ENCODE measurements at places on chromosomes 3 and 15.
A peak's percentile ranks its signal among the peaks of the same experiment; 100 is the strongest.

DNA sequence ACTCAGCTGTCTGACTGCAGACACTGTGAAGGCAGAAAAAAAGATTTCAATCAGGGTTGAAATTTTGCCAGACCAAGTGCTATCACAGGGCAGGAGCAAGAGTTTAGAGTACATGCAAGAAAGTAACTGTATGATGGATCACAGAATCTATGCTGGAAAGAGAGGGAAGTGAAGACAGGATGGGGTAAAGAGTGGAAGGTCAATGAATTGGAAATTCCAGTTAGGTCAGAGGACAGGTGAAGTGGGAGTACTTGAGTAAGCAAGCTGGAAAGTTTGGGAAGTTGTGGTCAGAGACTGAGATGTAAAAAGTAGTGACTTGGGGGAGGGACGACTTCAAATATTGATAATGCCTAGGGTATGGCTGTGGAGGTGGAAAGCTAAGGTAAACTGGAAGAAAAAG is 7.2 kb downstream of the SPG11 start:
- DNase-seq, result no peak

DNA sequence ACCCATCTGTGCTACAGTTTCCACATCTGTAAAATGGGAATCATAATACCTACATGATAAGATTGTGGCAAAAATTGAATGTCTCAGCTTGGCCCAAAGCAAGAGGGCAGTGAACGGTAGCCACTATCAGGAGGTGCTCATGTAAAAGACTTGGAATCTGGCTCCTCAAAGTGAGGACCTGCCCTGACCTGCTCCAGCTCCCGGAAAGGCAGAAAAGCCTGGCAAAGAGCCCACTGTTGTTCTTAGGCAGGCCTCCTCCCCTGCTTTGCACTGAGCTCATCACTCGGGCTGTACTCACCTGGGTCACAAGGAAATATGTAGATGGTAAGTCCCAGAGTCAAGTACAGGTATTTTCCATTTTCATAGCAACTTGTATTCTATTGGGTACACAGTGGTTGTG is 250.7 kb upstream of the TBL1XR1 start:
- DNase-seq, result no peak

- DNase-seq, result no peak
These were observed 140.9 kb downstream of the PLCL2 start for GRCh38 chr3:17025594-17026139.

- DNase-seq, result peak; percentile 49
These were observed 10.5 kb upstream of the EIF4A2 start for GRCh38 chr3:186772701-186773417.

- no peak for DNase-seq
These were observed 1.4 kb downstream of the WDR76 start for GRCh38 chr15:43828061-43828657.

- DNase-seq, result no peak
These were observed 33.6 kb downstream of the PLSCR4 start for GRCh38 chr3:146217324-146217723.

DNA sequence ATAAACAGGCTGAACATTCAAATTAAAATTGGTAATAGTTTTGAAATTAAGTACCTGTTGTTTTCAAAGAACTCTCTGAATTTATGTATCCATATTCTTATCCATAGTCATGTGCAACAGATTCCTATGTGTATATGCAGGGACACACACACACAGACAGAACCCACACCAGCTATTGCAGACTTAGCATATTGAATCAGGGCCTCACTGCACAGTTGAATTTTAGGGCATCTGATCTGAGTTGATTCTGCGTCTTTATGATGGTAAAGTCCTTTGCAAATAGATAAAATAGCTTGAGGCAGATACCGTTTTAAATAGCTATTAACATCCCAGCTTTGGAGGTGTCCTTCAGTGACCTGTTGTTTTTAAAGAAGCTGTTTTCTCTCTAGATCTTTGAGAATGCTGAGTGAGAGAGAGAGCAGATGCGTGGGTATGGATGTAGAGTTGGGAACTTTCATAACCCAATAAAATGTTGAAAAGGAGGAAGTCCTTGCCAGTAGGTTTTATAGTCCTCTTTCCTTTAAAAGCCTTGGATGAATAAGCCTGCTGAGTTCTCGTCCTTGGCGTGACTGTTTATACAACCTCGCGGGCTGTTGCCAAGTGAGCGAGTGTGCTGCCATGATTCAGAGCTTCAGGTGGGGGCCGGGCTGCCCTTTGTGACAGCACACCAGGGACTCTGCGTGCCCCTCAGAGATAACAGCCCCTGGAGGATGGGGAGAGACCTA is 18.3 kb downstream of the MYZAP start:
- no peak for DNase-seq

GRCh38 chr3:171729452-171730334 is 80.6 kb downstream of the PLD1 start:
- no peak for DNase-seq

DNA sequence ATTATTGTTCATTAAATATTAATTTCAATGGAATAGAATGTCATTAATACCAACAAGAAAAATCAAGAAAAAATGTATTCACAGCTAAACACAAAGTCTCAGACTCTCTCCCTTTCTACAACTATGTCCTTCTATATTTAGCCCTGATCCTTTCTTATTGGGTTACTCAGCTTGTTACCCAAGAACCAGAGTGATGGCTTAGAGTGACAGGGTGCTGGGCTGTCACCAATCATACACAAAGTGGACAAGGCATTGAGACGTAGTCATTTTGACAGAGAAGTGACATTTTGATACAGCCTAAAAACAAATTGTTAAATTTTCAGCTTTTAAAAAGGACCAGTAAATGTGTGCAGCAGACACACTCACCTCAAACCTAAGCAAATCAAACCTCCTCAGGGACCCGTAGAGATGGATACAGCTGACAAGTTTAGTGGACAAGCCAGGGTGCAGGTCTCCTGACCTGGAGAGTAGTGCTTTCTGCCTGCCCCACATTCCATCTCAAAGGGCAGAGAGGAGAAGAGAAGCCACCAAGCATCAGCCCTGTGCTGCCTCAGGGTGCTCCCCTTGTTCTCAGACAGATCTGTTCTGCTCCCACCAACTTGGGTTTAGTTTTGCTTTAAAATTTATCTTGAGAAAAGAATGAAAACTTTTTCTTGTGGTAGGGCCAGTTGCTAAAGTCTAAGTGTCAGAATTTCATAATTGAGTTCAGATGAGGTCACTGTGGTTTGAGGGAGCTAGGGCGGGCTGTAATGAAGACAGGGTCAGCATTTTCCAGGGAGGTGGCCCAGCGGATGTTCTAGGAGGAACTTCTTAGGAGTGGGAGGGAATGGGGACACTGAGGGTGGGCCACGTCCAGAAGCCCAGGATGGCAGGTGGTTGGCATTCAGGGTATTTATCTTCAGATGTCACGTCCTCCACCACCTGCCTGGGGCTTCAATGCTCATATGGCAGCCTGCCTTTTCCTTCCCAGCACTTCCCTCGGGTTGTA is 136.5 kb upstream of the TBL1XR1 start:
- no peak for DNase-seq

DNA sequence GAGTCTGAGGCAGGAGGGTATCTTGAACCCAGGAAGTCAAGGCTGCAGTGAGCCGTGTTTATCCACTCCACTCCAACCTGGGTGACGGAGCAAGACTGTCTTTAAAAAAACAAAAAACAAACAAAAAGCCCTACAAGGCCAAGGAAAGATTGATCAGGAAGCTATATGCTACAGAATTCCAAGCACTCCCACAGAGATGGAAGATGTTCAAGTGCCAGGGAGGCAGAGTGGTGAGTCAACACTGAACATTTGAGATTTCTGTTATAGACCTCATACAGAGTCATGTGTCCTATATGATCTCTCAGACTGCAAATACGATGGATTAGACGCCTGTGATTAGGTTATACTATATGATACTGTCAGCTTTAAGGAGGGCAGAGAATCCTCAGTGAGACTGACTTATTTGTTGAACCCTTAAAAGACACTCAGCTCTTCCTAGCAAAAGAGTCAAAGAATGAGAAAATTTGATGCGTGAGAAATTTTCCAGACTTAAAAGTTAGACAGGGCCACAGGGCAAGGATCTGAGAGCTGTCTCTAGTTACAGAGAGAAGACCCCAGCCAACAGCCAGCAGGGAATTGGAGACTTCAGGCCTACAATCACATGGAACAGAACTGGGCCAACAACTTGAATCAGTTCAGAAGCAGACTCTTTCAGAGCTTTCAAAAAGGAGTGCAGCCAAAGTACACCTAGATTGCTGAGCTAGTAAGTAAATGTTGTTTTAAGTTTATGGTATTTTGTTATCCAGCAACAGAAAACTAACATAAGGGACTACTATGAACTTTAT is 107.6 kb downstream of the PIK3CB start:
- DNase-seq, result no peak

- peak; percentile 78 for DNase-seq
These were observed 7.2 kb downstream of the TMOD2 start for GRCh38 chr15:51758645-51759044.

DNA sequence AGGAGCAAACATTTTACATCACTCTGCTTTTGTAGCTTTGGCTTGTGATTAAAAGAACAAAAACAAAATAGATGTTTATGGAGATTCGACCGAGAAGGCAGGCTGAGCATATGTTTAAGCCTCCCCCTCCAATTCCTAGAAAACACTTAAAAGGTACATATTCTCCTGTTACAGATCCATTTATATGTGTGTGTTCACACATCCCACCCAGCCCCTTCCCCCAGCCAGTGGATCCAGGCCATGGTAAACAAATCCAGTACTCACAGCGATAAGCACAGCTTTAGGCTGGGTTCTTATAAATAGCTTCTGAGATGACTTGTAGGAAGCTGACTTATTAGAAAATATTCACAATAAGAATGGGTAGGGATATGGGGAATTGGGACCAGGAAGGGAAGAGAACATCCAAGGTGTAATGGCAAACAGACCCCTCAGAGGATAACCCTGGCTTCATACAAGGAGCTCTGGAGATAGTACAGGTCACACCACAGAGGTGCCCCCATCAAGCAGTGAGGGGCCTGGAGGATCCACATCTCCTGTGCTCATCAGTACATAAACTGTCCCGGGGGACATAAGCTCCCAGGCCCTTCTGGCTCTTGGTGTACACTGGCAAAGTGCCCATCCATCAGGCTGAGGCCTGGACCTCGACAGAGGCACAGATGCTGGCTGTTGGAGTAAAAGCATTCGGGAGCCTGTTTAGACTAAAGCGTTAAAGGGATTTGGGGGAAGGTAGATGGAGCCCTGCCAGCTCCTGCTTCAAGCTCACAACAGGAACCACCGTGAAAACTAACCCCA is 70.0 kb upstream of the UBE2E1 start:
- DNase-seq, result peak; percentile 58

DNA sequence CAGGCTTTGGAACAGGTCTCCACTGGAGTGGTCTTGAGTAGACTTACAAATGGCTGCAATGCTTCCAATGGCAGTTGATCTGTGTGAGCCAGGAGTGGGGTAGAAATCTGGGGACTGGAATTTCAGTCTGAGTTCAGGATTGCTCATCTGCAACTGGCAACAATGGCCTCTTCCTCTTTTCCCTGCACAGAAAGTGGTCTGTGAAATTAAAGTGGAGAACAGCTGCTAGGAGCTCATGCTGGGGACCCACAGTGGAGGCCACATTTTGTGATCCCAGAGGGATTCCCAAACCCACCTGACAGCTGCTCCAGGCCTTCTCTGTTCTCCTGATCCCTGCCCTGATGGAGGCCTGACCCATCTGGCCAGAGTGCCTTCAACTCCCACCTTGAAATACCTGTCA is 49.6 kb downstream of the CEMIP start:
- no peak for DNase-seq

GRCh38 chr3:71722693-71723092 is 2.5 kb downstream of the EIF4E3 start:
- DNase-seq, result no peak

DNA sequence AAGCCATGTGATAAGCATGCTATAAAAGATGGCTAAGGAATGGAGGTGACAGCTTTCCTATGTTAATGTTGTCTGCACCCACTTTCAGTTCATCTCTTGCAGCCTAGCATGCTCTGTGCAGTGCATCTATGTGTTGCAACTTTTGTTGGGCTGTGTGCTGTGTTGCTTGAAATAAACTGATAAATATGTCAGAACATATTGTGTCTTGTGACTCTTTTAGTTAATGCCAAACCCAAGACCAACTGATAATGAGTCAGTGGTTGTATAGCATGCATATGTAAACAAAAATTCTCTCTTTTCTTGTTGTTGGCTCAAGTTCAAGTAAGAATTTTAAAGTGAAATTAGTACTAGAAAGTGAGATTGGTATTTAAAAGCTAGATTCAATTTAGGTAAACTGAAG is 37.0 kb upstream of the SCN10A start:
- peak; percentile 15 for DNase-seq

GRCh38 chr3:49673121-49673714 is 933 bp upstream of the APEH start:
- no peak for DNase-seq

- DNase-seq, result no peak
These were observed 70.4 kb downstream of the RGMA start for GRCh38 chr15:93018574-93018973.

DNA sequence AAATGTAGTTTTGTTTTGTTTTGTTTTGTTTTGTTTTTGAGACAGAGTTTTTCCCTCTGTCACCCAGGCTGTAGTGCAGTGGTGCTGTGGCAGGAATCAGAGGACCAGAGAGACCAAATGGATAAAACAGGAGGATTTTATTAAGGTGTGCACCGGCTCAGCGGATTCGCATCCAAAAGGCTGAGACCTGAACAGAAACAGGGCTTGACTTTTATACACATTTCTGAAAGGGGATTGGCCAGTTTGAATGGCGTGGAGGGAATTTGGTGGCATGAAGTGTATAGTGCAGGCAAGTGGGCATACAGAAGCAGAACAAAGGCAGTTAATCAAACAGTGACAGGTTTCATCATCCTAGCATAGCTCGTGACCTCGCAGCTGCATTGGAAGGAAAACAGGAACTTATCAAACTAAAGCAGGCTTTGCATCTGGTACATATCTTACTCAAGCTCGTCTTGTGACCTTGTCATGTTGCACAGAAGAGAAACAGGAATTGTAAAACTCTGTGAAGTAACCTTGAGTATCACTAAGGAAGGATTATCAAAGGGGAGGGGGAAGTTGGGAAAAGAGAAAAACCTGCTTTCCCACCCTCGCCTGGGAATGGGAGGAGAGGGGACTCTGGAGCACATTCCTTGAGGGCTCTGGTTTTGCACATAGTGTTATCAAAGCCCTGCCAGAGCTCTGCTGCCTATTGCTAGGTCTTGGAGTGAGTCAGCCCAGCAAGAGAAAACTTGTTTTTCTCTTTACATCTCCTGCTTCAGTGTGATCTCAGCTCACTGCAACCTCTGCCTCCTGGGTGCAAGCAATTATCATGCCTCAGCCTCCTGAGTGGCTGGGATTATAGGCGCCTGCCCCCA is 38.5 kb downstream of the C3orf62 start:
- no peak for DNase-seq
